NCI-H446 (cell line): ENCODE measurements at places on chromosomes 6 and 20.

DNA sequence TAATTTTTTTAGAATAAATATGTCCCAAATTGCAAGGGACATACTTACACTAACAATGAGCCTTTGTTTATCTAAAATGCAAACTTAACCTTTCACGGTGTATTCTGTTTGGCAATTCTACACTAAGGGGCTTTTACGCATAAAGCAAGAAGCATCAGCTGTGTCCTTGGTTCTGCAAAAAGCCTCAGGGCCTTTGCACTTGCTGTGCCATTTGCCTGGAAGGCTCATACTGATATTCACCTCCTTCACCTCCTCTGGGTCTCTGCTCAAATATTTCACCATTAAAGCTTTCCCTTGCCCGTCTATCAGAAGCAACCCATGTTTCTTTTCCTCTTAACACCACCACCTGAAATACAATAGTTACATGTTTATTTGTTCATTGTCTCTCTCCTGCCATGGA lies 8.9 kb upstream of the BMP7 start:
- no peak for DNase-seq

GRCh38 chr20:19284400-19285178 lies 72.1 kb downstream of the SLC24A3 start:
- DNase-seq = no peak

- DNase-seq = peak; percentile 2
Observed at GRCh38 chr6:126361832-126362440, 22.0 kb downstream of the CENPW start.

GRCh38 chr20:51898788-51899187 lies 96.5 kb upstream of the SALL4 start:
- no peak for DNase-seq
